Stimulated activated naive CD4-positive, alpha-beta T cell treated with Interleukin-2 at 50 U/mL for 16 hours (primary cell): ENCODE measurements at places on chromosomes 11 and 22.

DNA sequence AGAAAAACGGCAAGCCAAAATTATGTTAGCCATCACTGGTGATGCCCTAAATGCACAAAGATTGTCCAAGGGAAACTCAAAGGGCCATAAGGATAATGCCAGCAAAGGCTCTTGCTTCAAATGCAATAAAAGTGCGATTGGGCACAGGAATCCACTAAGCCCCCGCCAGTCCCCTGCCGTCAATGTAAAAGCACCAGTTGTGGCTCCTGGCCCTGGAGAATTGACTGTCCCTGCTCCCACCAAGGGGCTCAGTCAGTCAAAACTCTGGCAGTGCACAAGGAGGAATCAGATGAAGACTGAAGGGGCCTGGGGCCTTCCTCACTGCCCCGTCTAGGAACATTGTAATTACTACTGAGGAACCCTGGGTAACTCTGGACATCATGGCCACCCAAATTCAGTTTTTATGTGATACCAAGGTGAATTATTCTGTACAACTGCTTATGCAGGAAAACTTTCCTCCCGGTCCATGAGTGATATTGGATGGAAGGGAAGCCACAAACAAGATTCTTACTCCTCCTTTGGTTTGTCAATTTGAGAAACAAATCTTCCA lies 85.6 kb downstream of the PIWIL4 start:
- DNase-seq = no peak

GRCh38 chr22:44430716-44431115 lies 67.3 kb downstream of the RTL6 start:
- DNase-seq = no peak

- no peak for DNase-seq
These were observed 13.6 kb downstream of the GLB1L3 start for GRCh38 chr11:134289789-134290188.

- no peak for DNase-seq
These were observed 333.4 kb upstream of the B3GAT1 start for GRCh38 chr11:134745456-134745855.

GRCh38 chr11:68312117-68312779 lies at the start of gene LRP5:
TSS of gene LRP5 (plus strand) at chr11:68312591. CDS start at chr11:68312715, 124 bp downstream.
- DNase-seq = no peak
